ENCODE measurements at places on chromosomes 7 and 10.
A peak's percentile ranks its signal among the peaks of the same experiment; 100 is the strongest.

- DNase-seq, result no peak
Observed at GRCh38 chr10:77442699-77443189, 194.9 kb downstream of the KCNMA1 start.

DNA sequence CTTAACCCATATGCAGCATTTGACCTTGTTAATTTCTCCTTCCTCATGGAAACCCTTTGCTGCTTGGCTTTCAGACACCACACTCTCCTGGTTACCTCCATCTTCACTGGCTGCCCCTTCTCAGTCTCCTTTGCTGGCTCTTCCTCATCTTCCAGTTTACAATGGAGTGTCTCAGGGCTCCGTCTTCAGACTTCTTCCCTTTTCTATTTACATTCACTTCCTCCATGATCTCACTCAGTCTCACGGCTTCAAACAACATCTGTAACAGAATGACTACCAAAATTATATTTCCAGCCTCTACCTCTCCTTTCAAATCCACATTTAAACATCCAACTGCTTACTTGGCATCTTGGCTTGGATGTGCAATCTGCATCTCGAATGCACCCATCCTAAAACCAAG, 140.4 kb downstream of the DKK1 start:
- no peak for DNase-seq

DNA sequence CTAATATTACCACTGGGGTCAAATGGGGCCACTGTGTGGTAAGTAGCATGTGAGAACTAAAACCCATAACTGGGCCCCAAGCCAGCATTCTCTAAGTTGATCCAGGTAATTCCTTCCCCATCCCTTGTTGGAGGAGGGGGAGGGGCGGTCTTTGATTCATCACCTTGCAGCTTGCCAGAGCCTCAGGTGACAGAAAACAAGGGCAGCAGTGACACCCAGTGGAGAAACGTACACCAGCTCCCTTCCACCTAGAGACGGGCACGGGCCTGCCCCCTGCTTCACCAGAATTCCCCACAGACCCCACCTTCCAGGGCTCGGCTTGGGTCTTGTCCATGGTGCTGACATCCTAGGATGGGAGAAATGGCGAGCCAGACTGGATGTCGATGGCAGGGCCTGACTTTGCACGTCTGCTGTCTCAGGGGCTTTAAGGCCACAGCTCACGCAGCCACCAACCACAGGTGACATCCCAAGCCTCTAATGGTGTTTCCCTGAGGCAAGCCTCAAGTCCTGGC, 102.0 kb downstream of the STRA8 start:
- DNase-seq, result peak; percentile 46

DNA sequence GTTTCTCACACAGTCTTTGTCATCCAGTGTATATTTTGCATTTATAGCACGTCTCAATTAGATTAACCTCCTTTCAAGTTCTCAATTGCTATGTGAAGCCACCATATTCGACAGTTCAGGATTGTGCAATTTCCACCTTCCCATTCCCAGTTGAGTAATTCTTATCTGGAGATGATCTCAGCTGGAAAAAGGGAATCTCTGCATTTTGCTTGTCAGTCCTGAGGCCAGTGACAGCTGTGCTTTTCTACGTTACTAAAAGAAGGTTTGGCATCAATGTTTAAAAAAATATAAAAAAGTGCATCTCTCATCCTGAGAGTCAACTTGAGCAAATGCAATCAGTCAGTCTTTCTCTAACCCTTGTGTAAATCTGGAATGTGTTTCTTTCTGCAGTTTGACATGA, 247.7 kb downstream of the PRKG1 start:
- DNase-seq, result no peak

- no peak for DNase-seq
Observed at GRCh38 chr10:27601946-27602538, 97.9 kb downstream of the RAB18 start.

DNA sequence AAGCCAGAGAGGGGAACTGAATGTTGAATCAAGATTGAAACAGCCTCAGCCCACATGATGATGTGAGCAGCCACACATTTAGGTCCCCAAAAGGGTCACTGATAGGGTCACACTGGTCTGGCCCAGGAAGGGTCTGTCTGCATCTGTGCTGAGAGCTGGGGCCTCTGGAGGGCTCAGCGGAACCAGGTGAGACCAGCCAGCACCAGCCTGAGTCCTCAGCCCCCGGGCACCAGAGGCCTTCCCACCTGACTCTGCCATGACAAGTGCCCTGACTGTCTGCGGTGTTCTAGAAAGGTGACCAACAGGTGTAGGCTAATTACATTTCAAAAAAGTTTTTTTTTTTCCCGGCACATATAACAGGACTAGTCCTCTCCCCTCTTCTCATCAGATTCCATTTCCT, 76.2 kb downstream of the WDR11 start:
- DNase-seq, result no peak

DNA sequence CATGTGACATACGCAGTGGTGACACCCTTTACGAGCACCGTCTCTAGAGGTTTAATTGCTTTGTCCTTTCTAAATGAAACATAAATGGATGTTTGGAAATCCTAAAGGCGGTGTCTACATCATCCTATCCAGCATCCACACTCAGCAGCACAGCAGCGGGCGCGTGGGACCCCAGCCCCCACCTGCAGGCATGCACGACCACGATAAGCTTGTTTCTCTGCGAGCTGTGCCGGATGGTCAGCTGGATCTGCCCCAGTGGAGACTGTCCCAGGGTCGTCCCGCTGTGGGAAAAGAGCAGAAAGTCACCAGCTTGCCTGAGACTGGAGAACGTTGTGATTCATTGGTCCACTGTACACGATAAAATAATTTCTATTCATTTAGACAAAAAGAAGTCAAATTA, 34.2 kb upstream of the NCAPG2 start:
- DNase-seq, result no peak

DNA sequence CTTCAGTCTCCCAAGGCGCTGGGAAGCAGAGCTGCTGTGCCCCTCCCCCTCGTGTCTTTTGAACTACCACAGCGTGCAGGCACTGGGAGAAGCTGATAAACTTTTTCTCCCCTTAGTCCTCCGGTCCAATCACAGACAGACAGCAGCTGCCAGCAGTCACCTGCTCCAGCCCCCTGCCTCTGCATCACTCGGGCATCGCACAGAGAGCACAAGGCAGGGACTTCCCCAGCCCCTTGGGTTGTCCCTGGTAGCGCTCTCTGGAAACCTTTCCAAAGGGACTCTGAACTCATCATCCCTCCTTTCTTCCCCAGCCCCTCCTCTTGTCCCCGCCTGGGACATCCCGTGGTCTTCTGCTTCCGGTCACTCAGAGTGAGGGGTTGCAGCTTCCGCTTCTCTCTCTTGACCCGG, 1.4 kb upstream of the NEUROG3 start:
- no peak for DNase-seq

- DNase-seq, result no peak
Observed at GRCh38 chr7:1127001-1127400, 33.0 kb downstream of the ZFAND2A start.

- peak; percentile 81 for DNase-seq
Observed at GRCh38 chr7:50304129-50304910, at the start of gene IKZF1. TSS of gene IKZF1 (plus strand) at chr7:50304716. CDS start at chr7:50319062, 14,346 bp downstream.

DNA sequence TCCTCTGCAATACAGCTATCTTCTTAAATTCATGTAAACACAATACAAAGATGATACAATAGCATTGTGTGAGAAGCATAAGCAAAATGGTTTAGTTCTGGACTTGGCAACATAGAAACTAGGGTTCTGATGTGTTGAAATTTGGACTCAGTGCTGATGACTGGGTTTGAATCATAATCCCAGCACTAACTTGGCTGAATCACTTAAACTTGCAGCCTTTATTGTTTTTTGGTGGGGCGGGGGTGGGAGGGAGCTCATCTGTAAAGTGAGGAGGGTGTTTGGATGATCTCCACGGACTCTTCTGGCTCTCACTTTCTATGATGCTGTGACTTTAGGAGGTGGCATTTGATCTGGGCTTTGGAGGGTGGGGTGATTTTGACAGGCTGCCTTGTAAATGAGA, 158.2 kb downstream of the WNT2 start:
- no peak for DNase-seq

DNA sequence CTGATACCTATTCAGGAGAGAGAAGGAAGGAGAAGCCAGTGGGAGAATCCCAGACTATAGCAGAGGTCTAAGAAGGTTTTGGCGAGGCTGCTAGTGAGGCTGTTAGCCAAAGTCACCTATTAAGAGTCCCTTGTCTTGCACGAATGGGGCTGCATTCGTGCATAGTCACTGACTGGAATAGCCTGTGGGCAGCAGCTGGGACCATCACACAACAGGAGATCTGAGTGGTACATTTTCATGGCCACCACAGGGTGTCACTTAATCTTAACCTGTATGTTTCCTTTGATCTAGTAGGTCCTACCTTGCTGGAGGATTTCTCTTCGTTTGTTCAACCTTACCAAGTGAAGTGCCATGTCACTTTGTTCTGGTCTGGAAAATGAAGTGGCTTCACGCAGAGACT, 319.9 kb downstream of the BMPER start:
- no peak for DNase-seq

DNA sequence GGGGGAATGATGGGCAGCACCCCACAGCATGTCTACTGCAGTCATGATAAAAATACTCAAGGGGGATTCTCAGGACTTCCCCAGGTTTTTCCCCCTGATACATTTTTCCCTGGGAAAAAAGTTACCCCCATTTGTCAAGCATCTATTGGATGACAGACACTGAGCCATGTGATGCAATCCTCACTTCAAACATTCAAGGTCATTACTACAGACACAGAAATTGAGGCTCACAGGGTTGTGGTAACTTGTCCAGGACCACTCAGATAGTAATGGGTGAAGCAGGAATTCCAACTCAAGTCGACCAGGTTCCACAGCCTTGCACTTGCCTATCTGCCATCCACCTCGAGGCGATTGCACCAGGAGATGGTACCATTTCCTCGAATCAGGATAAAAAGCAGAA, 31.7 kb downstream of the PPP1R3C start:
- no peak for DNase-seq

- DNase-seq, result no peak
Observed at GRCh38 chr10:89079961-89080360, 89.4 kb downstream of the FAS start.

DNA sequence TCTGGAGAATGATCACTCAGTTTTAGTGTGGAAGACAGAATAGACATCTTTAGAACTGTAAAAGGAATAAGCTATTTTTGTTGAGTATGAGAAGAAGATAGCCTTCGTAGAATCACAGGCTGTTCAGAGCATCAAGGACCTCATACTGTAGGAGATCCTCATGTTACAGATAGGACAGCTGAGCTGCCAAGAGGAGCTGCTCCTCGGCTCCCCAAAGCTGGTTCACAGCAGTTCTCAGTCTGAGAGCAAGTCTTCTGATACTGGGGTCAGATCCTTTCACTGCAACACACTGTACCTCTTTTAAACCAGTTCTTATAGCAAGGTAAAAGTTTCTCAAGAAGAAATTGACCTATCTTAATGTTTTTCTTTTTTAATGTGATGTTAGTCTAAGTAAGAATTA, 17.1 kb downstream of the CCNY start:
- DNase-seq, result no peak

DNA sequence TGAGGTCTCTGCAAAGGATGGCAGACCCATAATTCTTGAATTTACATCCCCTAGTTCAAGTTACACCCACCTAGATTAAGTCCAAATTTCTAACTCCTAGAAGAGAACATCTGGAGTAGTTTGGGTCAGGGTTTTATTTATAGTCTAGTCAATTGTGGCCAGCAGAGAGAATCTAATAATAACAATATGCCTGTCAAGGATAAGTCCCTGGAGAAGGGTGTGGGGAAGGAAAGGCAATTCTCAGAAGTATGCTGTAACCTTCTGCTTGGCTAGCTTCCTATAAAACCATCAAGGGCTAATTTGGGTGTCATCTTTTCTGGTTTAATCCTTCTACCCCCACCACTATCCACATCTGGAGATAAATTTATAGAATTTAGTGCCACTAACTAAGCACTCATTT, 52.8 kb upstream of the SEMA3E start:
- DNase-seq, result no peak

- DNase-seq, result no peak
Observed at GRCh38 chr10:98486421-98486820, 39.7 kb upstream of the HPS1 start.

GRCh38 chr7:2869981-2870380, 25.9 kb upstream of the GNA12 start:
- no peak for DNase-seq

DNA sequence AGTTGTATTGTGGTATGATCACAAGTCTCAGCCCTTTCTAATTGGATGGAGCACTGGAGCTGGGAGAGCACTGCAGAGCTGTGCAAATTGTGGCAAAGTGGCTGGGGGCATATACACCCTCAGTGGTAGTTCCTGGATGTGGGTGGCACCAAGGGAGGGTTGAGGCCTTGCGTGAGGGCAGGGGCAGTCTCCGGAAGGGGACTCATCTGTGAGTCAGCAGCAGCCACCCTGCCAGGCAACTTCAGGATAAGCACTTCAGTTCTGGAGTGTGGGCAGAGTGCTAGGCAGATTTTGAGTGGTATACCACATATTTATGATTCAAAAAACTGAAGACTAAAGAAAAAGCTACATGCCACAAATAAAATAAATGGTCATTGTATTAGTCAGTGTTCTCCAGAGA, 210.5 kb downstream of the ETV1 start:
- peak; percentile 8 for DNase-seq

- no peak for DNase-seq
Observed at GRCh38 chr10:122056431-122057094, 67.6 kb downstream of the TACC2 start.

DNA sequence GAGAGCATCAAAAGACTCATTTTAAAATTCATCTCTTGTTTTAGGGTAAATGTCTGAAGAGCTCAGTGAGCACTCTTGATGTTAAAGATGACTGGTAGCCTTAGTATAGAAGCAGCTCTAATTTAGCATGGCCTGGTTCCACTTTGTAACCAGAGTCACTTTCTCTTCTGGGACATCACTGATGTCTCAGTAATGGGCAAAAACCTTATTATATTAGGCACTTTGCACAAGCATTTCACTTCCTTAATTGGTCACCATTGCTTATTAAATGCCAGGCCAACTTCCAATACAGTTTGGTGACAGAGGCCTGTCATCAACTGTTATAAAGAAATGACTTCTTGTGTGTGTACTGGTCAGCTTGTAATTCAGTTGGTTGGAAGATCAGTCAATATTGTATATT, 53.0 kb downstream of the STEAP1B start:
- no peak for DNase-seq

- no peak for DNase-seq
Observed at GRCh38 chr7:112255388-112255720, 48.9 kb downstream of the ZNF277 start.

DNA sequence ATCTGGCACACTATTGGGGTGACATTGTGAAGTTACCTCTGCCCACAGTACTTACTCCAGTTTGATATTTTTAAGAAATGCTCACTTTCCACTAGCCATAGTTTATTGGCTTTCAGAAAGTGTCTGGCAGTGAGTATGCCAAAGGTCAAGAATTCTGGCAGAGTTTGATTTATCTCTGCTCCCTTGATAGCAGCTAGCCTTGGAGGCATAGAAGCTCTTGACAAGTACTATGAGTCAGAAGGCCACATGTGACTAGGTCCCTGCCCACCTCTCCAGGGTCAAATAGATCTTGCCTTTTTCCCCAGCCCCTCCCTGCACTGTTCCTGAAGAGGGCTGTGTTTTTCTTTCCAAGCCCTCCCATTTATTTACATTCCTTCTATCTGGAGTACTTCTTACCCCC, 202.2 kb downstream of the AUTS2 start:
- no peak for DNase-seq
